ENCODE measurements at places on chromosomes 13 and 19.

GRCh38 chr13:111482806-111483620, 162.6 kb downstream of the TEX29 start:
- DNase-seq, result no peak

DNA sequence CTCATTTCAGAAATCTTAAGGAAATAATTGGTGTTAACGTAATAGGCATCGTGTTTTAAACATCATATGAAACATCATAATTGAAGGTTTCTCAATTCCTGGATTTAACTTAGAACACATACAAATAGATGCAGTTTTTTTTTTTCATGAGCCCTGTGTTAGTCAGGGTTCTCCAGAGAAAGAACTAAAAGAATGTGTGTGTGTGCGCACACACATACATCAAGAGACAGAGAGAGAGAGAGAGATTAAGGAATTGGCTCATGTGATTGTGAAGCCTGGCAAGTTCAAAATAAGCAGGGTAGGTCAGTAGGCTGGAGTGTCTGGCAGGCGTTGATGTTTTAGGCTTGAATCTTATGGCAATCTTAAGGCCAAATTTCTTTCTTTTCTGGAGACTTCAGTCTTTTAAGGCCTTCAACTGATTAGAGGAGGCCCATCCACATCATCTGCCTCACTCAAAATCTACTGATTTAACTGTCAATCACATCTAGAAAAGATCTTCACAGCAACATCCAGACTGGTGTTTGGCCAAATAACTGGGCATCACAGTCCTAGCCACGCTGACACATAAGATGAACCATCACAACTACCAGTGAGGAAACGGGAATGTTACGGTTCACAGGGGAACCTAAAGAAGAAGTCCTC, 25.2 kb downstream of the SPATA13 start:
- DNase-seq, result no peak

GRCh38 chr13:111130116-111130508, 15.0 kb downstream of the ARHGEF7 start:
- no peak for DNase-seq

- no peak for DNase-seq
These were observed 2673.8 kb downstream of the PCDH9 start for GRCh38 chr13:64556376-64556775.

DNA sequence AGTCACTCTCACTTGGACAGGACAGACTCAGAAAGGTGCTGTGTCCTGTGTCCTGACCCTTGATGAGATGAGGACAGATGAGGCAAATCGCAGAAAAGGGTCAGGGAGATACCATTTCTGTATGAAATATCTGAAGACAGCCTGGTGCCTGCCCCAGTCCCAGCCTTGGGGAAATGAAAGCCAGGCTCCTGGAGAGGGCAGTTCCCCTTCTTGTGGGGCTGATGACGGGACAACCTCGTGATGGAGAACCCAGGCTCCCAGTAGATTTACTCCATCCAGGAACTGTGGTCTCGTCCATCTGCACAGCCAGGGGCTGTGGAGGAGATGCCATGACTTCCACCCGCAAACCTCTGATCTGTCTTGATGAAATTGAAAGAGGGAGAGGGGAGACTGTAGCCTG, 13.8 kb downstream of the LILRB1 start:
- DNase-seq, result no peak

DNA sequence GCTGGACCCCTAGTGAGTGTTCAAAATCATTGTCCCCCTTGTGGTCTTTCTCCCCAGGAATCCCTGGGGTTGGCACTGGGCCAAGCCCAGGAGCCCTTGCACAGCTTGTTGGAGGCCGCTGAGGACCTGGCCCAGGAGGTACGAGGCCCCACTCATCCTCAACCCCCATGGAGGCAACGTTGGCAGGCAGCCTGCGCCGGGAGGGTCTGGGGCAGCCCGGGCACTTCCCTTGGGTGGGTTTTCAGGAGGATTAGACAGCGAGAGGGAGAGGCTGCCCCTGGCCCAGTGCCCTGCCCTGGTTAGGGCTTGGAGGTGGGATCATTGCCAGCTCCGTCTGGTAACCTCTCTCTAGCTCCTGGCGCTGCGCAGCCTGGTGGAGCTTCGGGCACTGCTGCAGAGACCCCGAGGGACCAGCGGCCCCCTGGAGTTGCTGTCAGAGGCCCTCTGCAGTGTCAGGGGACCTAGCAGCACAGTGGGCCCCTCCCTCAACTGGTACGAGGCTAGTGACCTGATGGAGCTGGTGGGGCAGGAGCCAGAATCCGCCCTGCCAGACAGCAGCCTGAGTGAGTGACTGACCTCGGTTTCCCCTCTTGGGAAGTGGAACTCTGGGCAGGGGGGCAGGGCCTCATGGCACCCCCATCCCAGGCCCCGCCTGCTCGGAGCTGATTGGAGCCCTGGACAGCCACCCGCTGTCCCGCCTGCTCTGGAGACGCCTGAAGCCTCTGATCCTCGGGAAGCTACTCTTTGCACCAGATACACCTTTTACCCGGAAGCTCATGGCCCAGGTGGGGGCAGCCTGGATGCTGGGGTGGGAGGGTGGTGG, 3.0 kb downstream of the ABCA7 start:
- peak; percentile 69 for DNase-seq

DNA sequence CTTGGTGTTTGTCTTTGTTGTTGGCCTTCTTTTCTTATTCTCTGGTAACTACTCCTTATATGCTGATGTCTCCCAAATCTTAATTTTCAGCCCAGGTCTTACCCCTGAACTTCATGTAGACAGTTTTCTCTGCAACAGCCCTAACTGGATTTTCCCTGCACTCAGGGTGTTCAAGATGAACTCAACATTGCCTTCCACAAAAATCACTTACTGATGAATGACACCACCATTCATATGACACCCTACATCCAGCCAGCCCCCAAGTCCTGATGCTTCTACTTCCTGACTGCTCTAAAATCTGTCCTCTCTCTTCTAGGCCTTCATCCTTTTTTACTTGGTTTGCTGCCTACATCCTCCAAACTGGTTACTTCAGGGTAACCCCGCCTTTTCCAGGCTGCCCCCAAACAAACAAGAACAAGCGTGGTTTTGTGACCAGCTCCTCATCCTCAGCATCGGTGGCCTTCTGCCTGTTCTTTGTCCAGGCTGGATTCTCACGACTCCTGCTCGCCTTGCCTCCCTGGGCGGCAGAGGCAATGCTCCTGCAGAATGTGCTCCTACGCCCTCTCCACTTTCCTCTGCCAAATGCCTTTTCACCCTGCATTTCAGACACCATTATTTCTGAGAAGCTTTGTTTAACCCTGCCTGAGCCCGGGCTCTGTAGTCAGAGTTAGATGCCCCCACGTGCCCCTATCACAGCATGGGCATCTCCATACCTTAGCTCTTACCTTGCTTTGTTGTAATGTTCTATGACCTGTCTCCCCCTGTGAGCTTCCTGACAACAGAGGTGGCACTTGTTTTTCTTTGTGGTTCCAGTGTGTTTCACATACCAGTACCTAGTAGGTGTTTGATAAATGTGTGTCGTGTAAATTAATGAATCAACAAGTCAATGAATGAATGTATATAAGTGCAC, 61.8 kb downstream of the WDFY2 start:
- DNase-seq, result no peak

DNA sequence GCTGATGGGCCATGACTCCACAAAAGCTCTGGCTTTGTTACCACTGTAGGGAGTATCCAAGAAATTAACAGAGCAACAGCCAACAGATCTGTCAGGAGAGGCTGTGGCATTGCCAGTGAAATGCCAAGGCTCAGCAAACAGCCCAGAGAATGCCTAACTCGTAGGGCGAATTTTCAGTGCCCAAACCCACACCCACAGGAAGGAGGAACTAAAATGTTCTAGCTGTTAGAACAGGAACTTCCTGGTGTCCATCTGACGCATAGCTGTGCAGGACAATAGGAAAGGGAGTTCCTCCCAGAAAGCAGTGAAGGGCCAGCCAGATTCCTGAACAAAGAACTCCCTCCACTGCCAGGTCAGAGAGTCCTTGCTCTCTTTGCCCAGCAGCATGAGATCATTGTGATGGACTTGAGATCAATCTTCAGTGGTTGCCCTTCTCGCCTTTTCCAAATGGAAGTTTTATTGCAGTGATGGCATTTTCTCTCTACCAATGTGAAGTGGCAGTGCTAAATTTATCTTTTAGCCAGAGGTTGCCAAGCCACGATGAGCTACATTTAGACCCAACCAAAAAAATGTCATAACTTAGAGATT, 224.2 kb upstream of the STARD13 start:
- no peak for DNase-seq

DNA sequence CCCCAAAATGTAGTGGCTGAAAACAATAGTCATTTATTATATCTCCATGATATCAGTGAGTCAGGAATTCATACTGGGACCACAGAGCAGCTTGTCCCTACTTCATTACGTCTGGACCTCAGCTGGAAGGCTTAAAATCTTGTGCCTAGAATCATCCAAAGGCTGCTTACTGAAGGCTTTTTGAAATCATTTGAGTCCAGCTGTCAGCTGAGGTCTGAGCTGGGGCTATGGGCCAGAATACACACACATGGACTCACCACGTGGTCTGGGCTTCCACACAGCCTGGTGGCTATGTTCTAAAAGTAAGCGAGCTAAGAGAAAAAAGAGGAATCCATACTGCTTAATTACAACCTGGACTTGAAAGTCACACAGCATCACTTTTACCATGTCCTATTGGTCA, 209.2 kb downstream of the KCTD12 start:
- DNase-seq, result no peak

DNA sequence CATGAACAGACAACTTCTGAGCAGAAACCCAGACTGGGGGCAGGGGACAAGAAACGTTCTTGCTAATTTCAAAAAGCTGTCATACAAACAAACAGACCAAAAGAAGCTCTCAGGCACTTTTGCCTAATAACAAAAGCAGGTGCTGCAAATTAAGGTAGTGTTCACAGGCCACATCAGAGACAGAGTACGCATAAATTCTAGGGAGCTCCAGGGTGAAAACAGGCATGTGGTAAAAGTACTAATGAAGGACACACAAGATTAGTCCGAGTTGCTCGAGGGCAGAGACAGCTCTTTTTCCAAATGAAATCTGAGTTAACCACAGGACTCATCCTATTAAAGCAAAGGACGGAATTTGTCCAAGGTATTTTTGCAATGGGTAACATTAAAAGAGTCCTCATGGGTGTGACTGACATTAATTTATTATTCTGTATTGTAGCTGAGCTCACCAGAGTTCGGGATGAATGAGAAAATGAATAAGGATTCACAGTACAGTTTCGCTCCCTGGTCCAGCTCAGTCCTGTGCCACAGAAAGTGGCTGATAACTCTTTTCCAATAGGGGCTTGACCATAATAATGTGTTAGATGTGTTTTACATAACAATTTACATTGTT, 197.3 kb downstream of the LHFPL6 start:
- DNase-seq, result no peak

DNA sequence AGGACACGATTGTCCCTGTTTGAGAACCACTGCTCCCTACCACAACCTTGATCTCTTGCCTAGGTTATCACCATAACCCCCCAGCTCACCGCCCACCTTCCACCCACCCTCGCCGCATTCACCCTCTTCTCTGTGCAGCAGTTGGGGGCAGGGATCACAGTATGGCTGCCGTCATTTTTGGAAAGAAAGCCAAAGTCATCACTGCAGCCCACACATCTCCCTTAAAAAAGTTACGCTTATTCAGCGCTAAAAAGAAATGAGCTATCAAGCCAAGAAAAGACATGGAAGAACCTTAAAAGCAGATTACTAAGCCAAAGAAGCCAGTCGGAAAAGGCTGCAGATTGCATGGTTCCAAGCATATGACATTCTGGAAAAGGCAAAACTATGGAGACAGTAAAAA, 10.5 kb upstream of the PPP6R1 start:
- DNase-seq, result no peak

DNA sequence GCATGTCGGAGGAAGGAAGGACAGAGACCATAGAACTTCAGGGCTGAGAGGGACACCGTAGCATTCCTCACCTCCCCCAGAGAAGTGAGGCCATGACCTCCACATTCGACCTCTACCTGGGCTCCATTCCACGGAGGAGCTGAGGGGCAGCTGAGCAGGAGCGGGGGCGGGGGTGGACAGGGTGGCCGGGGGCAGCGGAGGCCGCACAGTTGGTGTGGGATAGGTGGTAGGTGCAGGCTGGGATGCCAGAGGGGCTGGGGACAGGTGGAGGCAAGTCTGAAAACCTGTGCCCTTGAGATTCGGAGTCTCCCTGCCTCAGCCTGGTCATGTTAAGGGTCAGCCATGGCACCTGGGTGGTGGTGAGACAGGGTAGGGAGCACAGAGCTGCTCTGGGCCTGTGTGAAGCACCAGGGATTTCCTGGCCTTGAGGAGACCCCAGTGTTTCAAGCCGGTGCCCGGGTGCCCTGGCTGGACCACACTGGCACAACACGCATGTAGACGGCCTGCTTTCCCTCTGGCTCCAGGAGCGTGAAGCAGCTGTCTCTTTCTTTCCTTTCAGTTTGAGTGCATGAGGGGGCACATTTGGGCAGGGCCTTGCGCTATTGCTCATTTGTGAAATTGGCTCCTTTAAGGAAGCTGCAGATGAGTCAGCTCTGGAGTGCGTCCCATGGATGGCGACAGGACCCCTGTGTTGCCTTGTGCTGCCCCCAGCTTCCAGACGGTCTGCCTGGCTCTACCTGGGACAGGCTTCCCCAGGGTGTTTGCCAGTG, 51.8 kb downstream of the TSSK6 start:
- DNase-seq, result peak; percentile 69

- no peak for DNase-seq
These were observed 373.6 kb downstream of the FGF14 start for GRCh38 chr13:102028206-102028605.

GRCh38 chr13:75236774-75237173, 245.2 kb downstream of the TBC1D4 start:
- DNase-seq, result no peak

DNA sequence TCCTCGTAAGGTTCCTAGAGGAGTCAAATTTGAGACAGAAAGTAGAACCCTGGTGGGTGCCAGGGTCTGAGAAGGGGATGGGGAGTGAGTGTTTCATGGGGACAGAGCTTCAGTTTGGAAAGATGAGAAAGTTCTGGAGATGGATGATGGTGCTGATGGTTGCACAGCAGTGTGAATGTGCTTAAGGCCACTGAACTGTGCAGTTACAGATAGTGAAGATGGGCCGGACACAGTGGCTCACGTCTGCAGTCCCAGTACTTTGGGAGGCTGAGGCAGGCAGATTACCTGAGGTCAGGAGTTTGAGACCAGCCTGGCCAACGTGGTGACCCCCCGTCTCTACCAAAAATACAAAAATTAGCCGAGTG, 917 bp downstream of the SPC24 start:
- DNase-seq, result no peak

GRCh38 chr13:89925107-89925506, 1422.4 kb upstream of the MIR17HG start:
- DNase-seq, result no peak

- no peak for DNase-seq
These were observed 66.2 kb upstream of the XPO4 start for GRCh38 chr13:20968745-20969144.

DNA sequence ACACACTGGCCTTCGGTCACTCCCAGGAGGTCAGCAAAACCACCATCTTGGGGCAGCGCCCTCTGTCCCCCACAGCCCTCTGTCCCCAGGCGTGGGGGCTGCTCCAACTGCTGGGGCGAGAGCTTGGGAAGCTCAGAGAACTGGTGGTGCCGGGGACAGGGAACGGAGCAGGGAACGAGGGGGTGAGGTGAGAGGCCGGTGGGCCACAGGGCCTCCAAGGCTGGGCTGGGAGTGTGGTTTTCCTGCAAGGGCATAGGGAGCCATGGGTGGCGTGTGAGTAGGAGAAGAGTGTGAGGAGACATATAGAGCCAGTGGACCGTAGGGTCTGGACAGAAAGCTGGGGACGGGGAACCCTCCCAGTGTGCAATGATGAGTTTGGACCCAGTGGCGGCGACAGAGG, 34.1 kb downstream of the F2RL3 start:
- no peak for DNase-seq

- no peak for DNase-seq
These were observed 7.3 kb downstream of the PTGER1 start for GRCh38 chr19:14467816-14468215.

All from left lung (tissue), 14 donors.